ENCODE measurements at places on chromosomes 6 and 20.

DNA sequence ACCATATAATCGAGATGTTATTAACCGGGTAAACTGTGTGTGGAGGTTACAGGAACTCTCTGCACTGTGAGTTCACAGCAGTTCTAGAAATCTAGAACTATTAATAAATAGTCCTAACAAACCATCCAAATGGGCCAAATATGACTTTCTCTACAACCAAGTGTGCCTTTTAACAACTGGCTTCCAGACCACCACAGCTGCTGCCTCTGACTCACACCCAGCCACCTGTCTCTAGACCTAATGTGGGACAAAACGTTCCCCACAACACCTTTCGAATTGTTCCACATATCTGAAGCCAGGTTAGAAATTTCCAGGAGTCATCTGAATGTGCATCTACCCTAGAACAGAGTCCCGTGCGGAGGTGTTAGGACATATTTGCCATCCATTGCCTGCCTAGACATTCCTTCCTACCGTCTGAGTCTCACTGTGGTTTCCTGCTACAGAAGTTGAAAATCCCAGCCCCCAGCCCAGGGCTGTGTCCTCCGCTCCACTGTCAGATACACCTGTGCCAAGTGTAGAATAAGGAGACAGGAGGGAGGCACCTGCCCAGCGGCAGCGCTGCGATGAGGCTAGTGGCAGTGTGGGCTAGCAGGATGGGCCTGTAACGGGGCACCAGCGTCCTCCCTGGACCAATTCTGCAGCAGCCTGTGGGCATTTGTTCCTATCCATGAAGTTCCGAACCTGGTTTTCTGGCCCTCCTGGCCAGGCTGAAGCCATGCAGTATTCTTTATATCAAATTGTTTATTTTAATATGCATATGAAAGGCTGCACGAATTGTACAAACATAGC is 28.5 kb upstream of the MAP3K4 start:
- no peak for DNase-seq

DNA sequence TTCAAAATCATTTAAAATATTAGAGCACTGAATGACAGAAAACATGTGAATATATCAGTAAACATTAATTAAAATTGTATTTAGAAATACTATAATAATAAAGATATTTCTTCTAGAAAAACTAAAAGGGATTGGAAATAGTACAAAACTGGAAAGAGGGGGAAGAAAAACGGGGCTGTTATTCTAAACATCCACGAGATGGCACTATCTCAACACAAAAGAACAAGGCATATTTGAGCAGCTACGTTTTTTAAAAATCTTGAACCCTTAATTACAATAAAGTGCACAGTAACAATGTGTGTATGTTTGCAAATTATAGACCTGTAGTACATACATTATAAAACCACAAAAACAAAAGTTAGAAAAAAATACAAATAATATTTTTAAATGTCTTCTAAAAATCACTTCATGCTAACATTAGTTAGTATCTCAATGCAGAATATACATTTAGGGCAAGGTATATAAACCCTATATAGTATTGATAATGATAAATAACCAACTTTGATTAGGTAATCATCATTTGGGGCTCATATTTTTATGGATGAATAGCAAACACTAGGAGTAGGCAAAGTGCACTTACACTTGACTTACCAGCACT is 42.5 kb upstream of the PNISR start:
- DNase-seq, result peak; percentile 49

GRCh38 chr6:132132924-132133639 is 181.9 kb upstream of the CCN2 start:
- DNase-seq, result peak; percentile 68

DNA sequence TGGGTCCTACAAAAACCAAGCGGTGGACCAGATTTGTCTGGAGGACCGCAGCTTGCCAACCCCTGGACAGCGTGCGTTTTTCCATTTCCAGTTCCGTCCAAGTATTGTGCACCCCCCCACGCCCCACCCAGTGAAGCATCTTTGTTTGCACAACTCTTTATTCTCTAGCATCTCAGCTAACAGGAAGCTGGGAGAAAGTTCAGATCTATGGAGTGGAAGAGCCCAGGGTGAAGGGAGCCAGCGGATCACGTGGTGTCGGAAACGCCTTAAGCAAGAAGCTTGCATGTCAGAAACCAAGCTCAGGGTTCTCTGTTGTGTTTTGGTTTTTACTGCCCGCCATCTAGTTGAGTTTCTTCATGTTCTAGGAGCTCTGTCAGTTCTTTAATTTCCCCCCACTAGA is 29.9 kb downstream of the ARID1B start:
- no peak for DNase-seq

GRCh38 chr6:111846492-111847409 is 26.5 kb downstream of the FYN start:
- no peak for DNase-seq

- DNase-seq, result no peak
Measured at GRCh38 chr6:68159433-68159832, 475.6 kb upstream of the ADGRB3 start.

GRCh38 chr6:169908403-169908933 is 157.0 kb downstream of the ERMARD start:
- no peak for DNase-seq

DNA sequence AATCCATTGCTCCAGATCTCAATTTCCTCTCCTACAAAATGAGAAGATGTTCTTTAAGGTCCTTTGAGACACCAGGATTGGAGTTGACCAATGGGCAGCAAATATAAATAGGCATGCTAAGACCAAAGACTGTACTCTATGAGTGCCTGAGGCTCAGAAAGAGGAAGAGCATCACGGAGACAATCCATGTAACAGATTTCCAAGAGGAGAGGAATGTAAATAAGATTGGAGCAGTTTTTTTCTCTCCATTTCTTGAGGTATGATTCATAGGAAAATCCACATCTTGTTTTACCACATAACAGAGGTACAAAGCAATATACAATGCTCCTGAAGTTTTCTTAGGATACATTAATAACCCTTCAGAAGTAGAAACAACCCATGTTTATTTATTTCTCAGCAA is 109.8 kb downstream of the UBE3D start:
- DNase-seq, result peak; percentile 43

- DNase-seq, result no peak
Measured at GRCh38 chr6:133539502-133540259, 298.5 kb downstream of the EYA4 start.

DNA sequence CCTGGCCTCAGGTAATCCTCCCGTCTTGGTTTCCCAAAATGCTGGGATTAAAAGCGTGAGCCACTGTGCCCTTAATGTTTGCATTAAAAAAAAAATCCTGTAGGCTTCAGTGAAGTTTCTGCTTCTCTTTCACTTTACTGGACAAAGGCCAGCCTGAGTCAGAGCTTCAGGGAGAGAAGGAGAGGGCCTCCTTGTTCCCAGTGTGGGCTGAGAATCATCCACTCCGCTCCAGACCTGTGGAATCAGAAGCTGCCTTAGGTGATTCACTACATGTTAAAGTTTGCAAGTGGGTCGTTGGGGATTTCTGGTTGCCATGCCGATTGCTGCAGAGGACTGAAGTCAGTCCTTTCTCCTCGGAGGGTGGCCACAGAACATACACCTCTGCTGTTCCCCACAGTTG is 113.3 kb upstream of the EEF1E1 start:
- peak; percentile 14 for DNase-seq

DNA sequence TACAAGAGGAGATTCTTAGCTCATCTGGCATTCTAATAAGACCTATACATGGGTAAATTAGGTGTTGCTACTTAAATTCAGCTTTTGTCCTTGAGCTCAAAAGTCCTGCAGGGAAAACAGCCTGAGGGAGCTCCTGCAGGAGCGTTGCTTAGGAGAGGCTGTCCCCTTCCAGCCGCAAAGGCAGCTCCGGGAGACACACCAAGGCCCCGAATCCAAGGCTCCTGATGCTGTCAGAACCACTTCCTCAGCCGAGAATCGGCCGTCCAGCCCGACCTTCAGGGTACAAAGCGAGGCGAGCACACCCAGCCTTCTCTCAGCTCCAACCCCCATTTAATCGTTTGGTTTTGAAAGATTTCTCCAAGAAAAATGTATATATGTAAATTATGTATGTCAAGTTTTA is 87.0 kb downstream of the DACT2 start:
- DNase-seq, result no peak

DNA sequence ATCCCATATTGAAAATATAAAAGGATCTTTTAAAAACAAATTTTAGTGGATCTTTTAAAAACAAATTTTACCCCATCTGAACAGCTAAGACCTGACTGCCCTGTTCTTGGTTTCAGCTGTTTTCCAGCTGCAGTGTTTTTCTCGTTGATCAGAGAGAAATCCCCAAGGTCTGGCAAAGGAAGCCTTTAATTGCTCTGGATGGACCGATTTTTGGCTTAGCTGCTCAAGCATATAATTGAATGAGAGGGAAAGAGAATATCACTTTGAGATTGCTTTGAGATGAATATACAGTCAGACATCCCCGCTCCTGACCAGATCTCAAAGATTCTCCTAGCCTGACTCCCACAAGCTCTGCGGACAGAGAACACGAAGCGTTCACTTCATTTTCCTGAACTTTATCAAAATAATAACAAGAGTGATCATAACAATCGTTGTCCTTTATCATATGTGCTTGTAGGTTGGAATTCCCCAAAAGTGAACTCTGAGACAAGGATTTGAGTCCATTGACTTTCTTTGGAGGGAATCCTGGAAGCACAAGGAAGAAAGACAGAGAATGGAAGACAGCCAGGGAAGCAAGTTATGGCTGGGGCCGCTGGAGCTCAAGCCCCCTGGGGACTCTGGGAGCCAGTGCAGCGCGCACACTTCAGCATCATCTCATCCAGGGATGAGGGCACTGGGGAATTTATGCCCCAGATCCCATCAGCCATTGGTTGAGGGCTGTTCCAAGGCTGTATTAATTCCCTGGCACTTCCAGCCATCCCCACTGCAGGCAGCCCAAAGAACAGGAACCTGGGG is 101.3 kb downstream of the SNX5 start:
- peak; percentile 24 for DNase-seq

DNA sequence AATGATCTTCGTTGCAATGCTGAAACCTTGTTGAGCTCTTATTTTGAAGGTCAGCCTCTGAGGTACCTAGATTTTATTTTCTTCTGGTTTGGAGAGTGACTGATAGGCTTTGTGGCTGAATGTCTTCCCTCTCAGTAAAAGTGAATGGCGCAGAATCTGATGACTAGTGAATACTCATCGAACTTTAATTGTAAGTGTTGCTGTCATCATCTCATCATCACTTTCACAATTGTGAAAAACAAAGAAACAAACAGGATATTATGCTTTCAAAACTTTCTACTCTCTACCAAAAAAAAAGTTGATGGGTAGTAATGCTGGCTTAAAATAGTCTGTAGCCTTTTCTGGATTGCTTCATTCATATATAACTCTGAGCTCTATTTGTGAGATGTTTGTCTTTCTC is 239.5 kb upstream of the RAB32 start:
- DNase-seq, result no peak

GRCh38 chr20:13220194-13220903 is 725 bp upstream of the ISM1 start:
- peak; percentile 26 for DNase-seq

GRCh38 chr6:22636452-22636851 is 67.1 kb downstream of the HDGFL1 start:
- no peak for DNase-seq

- peak; percentile 53 for DNase-seq
Measured at GRCh38 chr6:42710316-42710715, 12.1 kb downstream of the PRPH2 start.

DNA sequence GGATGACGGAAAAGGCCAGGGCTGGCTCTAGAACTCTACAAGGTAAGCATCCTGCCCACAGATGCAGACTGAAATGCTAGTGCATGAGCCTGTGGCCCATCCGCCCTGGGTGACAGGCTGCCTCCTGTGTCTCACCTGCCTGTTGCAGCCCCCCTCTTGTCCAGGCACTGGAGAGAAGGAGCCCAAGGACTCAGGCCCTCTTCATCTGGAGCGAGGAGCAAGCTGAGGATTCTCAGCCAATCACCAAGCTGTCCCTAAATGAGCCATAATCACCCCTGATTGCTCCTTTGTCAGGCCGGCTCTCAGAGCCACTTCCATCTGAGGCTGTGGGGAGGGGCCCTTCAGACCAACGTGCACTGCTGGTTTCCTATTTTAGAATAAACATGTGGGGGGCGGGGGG is 10.0 kb upstream of the SLC32A1 start:
- DNase-seq, result no peak

GRCh38 chr20:41329435-41330342 is 10.9 kb upstream of the LPIN3 start:
- DNase-seq, result peak; percentile 96

DNA sequence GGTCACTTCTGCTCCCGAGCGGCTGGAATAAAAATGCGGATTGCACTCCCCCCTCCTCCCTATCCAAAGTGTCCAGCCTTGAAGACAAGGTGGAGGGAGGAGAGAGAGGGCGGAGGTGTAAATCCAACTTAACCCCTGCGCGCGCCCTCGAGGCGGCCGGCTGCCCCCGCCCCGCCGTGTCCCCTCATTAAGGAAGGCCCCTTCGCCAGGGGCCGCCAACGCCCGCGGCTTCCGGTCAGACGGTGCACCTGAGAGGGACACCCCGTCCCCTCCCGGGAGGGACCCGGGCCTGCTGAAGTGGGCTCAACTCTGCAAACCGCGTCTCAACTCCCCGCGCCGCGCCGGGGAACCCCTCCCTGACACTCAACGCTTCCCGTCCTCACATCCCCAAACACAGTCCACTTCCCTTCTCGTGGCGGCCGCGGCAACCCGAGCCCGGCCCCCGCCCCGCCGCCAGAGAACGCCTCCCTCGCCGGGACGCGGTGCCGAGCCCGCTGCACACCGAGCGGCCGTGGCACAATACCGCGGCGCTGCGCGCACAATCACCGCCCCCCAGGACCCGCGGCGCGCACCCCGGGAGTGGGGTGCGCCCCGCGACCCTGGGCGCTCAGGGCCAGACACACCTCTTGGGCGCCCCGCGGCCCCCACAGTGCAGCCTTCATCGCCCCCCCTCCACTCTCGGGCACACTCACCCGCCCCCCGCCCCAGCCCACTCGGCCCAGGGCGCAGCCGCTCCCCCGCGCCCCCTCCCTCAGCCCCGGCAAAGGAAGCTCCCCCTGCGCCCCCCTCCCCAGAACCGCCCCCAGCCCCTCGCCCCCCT is 102.5 kb downstream of the NOL4L start:
- no peak for DNase-seq

- no peak for DNase-seq
Measured at GRCh38 chr6:75481394-75481793, 12.2 kb downstream of the FILIP1 start.

DNA sequence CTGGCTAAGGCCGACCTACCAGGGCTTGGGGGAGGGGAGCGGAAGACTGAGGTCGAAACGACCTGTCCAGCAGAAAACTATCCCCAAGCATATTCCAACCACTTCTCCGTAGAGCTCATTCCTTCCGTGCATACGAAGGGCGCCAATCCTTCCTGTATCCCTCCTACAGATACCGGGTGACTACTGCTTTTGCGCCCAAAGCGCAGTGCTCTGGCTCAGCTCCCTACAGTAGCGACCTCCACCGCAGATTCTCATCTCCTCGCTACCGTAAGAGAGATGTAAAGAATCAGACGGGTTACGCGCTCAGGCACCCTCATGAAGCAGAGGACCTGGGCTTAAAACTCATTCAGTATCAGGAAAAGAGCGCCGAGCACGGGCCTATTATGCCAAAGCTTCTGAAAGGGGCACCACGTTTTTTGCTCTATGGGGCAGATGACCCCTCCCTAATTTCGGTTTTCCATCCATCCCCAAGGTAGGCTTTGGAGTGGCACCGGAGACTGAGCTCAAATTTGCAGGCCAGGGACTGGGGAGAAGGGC is 563 bp upstream of the NNAT start:
- no peak for DNase-seq

- no peak for DNase-seq
Measured at GRCh38 chr20:609371-609964, 641 bp downstream of the TCF15 start.

GRCh38 chr6:13769034-13769654 is 45.2 kb downstream of the MCUR1 start:
- DNase-seq, result no peak

GRCh38 chr20:24678351-24679106 is 209.1 kb downstream of the SYNDIG1 start:
- no peak for DNase-seq
